CD4-positive, alpha-beta memory T cell (primary cell): ENCODE measurements at places on chromosomes 2 and 18. TPM values are rescaled to one million over a fixed set of nuclear protein-coding genes. Genes with fewer than 3 reads are reported as not detected.

- no peak for DNase-seq
Measured at GRCh38 chr2:116669782-116670181, 1144.7 kb upstream of the DDX18 start.

Gene SLC9A4
- not detected for polyA plus RNA-seq

GRCh38 chr18:45551142-45551815 lies 64.0 kb upstream of the SLC14A2 start:
- no peak for DNase-seq

- no peak for DNase-seq
Measured at GRCh38 chr18:6601241-6601640, 128.3 kb upstream of the ARHGAP28 start.

GRCh38 chr2:54574107-54574859 lies 118.2 kb downstream of the SPTBN1 start:
- DNase-seq = peak; percentile 86

Gene RASGRP3
- polyA plus RNA-seq = 3.1 TPM

Gene CAVIN2
- 0.06 TPM for polyA plus RNA-seq

Gene DSC3
- polyA plus RNA-seq = not detected

GRCh38 chr2:239626961-239627592 lies 226.3 kb upstream of the HDAC4 start:
- no peak for DNase-seq

DNA sequence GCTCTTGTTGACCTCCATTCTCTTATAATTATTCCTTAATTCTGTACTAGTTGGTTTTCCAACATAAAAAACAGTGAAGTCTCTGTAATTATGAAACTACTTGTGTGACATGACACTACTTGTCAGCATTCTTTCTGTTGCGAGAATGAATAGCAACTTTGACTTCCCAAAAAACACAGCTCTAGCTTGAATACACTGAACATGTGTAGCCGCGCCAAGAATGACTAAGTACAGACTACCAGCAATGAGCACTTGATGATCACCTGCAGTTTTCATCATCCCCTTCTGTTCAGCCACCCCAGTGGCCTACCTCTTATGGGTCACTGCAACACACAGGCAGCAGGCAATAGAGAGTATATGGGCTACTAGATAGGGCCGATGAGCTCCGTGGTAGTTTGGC lies 229.3 kb downstream of the TGIF1 start:
- DNase-seq = no peak

Gene RAPGEF4
- not detected for polyA plus RNA-seq

DNA sequence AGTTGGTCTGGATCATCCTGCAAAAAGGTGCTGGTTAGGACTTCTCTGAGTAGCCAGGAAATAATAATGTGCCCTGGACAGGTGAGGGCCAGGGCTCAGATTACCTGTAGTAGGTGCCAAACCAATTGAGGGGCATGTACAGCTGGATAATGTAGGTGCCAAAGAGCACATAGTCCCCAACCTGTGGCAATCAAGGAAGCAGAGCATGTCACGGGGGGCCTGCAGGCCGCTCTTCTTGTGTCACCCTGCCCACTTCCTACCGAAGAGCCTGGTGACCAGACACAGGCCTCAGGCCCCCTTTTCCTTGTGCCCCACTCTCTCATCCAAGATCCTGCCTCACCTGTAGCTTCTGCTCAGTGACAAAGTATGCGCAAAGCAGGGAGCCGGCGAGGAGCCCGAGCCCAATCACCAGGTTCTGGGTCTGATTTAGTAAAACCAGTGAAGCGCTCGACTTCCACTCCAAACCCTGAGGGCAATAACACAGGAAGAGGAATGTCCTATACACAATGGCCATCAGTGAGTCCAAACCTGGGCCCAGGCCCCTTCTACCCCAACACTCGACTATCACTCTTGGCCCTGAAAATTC lies 5.2 kb downstream of the ABCB6 start:
- DNase-seq = no peak

DNA sequence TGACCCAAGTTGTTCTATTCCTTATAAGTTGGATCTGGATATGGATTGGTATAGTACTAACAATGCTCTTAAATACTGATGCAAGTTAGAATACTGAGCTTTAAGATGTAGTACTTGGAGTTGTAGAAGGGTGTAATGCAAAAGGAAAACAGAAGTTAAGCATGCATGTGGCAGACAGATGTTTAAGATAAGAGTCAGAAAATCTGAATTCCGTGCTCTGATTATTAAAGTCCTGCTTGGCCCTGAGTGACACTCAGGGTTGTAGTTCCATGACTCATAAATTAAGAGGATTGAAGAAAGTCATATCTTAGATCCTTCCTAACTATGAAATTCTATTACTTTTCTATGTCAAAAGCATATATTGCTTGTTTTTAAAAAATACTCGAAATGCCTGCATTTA lies 250.6 kb downstream of the RPRM start:
- no peak for DNase-seq

Gene OTOS
- polyA plus RNA-seq = not detected
